Endothelial cell of coronary artery (primary cell): ENCODE measurements at places on chromosomes 12 and 14. TPM values are rescaled to one million over a fixed set of nuclear protein-coding genes. Genes with fewer than 3 reads are reported as not detected.

The SLC6A13 gene
- total RNA-seq, result 0.09 TPM in 2 replicates

The L3HYPDH gene
- total RNA-seq, result 35.3 and 52.4 TPM in 2 replicates

The AMDHD1 gene
- total RNA-seq, result 0.09 TPM in 1 of 2 replicates, not detected in the other

The TSPAN11 gene
- total RNA-seq, result 0.09 and 1.5 TPM in 2 replicates

The CCDC184 gene
- 0.09 and 0.28 TPM in 2 replicates for total RNA-seq

The ARL6IP4 gene
- total RNA-seq, result 213 and 245 TPM in 2 replicates

The B3GNT4 gene
- total RNA-seq, result under 0.01 TPM in 2 replicates

The PDE3A gene
- total RNA-seq, result 10.3 and 14.8 TPM in 2 replicates

The TTC9 gene
- total RNA-seq, result under 0.01 TPM in 2 replicates

The FGD4 gene
- total RNA-seq, result 22.4 and 44.8 TPM in 2 replicates

The EMC9 gene
- total RNA-seq, result 23.2 and 23.7 TPM in 2 replicates

The RFLNA gene
- total RNA-seq, result 32.5 and 40.4 TPM in 2 replicates

The NXPH4 gene
- total RNA-seq, result 2.5 TPM in 1 of 2 replicates, not detected in the other

The KLHL28 gene
- 6.4 and 9.2 TPM in 2 replicates for total RNA-seq

The PYGL gene
- 63.3 and 79.6 TPM in 2 replicates for total RNA-seq

The LRIG3 gene
- total RNA-seq, result 43.0 and 67.8 TPM in 2 replicates

The KRT74 gene
- total RNA-seq, result not detected in 2 replicates

The CRIP1 gene
- 0.45 and 0.75 TPM in 2 replicates for total RNA-seq

The ERBB3 gene
- 0.18 TPM in 1 of 2 replicates, not detected in the other for total RNA-seq

The C12orf50 gene
- total RNA-seq, result 0.09 TPM in 1 of 2 replicates, not detected in the other

The ERO1A gene
- total RNA-seq, result 29.6 and 67.1 TPM in 2 replicates

The BDKRB1 gene
- not detected in 2 replicates for total RNA-seq

The CARMIL3 gene
- total RNA-seq, result 0.09 TPM in 1 of 2 replicates, not detected in the other

The ALG10 gene
- total RNA-seq, result 7.7 and 9.9 TPM in 2 replicates

The DBX2 gene
- total RNA-seq, result not detected in 2 replicates

The SOCS4 gene
- 17.6 and 21.6 TPM in 2 replicates for total RNA-seq

The IL26 gene
- total RNA-seq, result not detected in 2 replicates

The LUM gene
- 0.18 and 1.2 TPM in 2 replicates for total RNA-seq

The PIWIL1 gene
- not detected in 2 replicates for total RNA-seq

The GCN1 gene
- 89.7 and 127 TPM in 2 replicates for total RNA-seq

The MYF5 gene
- total RNA-seq, result not detected in 2 replicates

The NUBPL gene
- total RNA-seq, result 5.4 and 5.9 TPM in 2 replicates

The ALDH2 gene
- total RNA-seq, result 62.4 and 63.2 TPM in 2 replicates
